Stimulated activated CD8-positive, alpha-beta memory T cell treated with anti-CD3 and anti-CD28 coated beads, Interleukin-15, amount 100 ng/mL, for 4 hours (primary cell): ENCODE measurements at places on chromosomes 7 and 10.

DNA sequence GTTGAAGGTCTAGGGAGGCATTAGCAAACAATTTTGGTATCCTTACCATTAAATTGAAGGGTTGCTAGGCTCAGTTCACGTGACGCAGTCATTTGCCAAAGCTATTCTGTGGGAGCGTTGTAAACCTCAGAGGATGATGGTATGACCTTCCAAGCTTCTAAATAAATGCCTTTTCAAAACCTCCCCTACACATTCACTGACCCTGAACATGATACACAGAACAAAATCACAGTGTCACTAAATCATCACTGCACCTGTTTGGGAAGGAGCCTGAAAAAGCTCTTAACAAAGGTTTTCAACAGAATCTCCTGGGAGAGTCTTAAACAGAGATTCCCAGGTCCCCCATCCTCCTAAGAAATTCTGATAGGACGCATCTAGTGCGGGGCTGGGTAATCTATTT lies 13.2 kb upstream of the CCDC172 start:
- no peak for DNase-seq

DNA sequence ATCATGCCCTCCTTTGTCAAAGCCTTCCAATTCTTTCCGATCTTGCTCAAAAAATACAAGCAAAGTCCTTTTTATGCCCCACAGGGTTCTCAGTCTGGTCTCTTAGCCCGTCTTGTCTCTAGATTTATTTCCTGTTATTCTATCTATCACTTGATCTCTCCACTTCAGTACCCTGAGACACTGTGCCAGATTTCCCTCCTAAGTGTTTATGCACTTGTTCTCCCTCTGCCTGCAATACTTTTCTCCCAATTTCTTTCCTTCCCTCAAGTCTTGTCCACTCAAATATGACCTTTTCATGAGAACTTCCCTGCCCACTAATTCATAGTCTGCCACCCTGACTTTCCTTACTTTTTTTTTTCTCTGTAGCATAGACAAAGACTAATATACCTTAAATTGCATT lies 141.4 kb downstream of the MBL2 start:
- no peak for DNase-seq

DNA sequence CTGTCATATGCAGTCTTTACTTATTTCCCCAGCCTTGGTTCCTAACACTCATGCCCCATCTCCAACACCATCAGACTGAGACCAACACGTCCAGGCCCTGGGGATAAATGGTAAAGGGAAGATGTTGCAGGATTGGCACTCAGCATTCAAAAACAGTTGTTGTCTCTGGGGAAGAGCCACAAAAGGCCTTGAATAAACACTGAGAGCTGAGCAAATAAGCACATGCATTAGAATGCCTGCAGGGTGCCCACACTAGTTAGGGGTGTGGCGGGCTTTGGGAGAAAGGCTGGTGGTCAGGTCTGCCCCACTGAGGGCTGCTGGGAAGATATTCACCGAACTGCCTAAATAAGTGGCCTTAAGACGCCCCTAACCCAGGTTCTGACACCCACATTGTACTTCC lies 391.0 kb downstream of the GFRA1 start:
- DNase-seq: no peak

GRCh38 chr10:70902661-70903261 lies 14.4 kb upstream of the PCBD1 start:
- DNase-seq: no peak

DNA sequence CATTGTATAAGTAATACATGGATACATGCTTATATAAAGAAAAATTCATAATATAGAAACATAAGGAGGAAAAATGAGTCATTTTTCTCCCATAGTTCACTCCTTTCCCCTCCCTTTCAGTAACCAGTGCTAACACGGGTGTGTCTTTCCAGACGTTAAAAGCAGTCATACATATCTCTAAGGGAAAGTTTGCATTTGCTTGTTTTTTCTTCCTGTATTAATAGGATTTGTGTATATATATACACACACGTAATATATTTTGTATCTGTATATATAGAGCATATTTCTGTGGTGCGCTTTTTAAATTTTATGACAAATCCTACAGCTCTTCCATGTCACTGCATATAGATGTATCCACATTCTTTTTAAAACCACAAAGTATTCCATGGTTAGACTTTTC lies 78.8 kb downstream of the RALA start:
- no peak for DNase-seq

- no peak for DNase-seq
Measured at GRCh38 chr7:24817339-24817738, 60.1 kb upstream of the GSDME start.

GRCh38 chr10:50226610-50227009 lies 24.7 kb downstream of the ASAH2 start:
- DNase-seq: no peak

DNA sequence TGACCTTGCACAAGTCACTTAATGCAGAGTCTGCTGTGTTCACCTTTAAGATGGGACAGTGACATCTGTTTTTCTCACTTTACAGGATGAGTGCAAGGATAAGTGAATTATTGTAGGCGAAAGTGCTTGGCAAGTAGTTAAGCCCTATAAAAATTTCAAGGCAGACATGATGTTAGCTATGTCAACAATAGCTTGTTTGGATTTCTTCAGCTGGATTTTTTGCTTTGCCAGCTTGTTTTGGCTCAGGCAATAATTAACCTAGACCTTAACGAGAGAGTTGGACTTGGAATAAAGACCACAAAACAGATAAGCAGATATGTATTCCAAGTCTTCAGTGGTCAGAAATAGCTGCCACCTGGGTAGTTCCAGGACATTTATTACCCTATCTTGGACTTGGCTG lies 255.2 kb downstream of the ARL4A start:
- no peak for DNase-seq

DNA sequence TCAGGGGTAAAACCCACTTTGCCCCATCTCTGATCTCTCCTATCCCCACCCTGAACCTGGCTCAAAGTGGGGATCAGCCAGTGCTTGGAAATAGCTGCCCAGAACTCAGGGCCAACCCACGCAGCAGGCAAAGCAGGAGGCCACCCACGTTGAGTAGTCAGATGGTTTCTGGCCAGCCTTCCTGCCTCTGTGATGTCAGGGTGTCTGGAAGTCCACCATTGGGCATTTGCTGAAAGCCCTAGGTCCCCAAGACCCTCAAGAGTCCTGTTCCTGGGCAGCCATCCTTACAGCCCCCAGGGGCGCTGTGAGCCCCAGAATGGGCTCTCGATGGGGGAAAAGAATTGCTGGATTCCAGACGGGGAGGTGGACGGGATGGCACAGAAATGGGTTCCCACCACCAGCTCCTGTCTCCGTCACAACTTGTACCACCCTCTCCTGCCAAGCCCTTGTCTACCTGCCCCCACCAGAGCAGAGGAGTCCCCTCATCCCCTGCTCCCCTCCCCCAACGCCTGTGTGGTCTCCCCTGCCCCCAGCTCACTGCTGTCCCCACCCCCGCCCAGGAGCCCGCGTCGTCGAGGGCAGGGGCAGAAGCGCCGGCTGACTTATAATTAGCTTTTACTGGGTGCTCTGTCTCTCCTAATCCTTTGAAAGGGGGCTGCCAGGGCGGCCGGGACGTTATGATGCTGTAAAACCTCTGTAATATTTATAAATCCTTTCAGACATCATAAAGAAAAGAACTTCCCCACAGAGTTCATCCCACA lies 3.9 kb downstream of the MYL10 start:
- DNase-seq: no peak

DNA sequence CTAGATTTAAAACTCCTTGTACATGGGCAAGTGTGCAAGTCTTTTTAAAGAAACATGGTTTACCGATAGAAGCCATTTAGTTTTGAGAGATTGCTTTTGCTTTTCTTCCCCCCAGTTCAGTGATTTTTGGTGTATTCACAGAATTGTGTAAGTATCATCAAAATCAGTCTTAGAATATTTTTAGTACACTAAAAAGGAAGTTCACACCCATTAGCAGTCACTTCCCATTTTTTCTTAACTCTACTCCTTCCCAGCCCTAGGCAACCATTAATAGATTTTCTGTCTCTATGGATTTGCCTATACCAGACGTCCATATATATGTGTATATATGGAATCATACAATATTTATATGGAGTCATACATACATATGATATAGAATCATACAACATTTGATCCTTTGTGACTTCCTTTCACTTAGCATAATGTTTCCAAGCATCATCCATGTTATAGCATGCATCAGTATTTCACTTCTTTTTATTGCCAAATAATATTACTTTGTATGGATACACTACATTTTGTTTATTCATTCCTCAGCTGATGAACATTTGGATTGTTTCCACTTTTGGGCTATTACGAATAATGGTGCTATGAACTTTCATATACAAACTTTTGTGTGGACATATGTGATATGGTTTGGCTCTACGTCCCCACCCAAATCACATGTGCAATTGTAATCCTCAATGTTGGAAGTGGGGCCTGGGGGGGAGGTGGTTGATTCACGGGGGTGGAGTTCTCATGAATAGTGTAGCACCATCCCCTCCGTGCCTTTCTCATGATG lies 16.5 kb upstream of the ARL4A start:
- no peak for DNase-seq

GRCh38 chr10:11020548-11020942 lies 2.9 kb downstream of the CELF2 start:
- no peak for DNase-seq

- DNase-seq: no peak
Measured at GRCh38 chr10:32068569-32068968, 12.3 kb upstream of the KIF5B start.

GRCh38 chr7:25897261-25897782 lies 254.7 kb upstream of the NFE2L3 start:
- no peak for DNase-seq

DNA sequence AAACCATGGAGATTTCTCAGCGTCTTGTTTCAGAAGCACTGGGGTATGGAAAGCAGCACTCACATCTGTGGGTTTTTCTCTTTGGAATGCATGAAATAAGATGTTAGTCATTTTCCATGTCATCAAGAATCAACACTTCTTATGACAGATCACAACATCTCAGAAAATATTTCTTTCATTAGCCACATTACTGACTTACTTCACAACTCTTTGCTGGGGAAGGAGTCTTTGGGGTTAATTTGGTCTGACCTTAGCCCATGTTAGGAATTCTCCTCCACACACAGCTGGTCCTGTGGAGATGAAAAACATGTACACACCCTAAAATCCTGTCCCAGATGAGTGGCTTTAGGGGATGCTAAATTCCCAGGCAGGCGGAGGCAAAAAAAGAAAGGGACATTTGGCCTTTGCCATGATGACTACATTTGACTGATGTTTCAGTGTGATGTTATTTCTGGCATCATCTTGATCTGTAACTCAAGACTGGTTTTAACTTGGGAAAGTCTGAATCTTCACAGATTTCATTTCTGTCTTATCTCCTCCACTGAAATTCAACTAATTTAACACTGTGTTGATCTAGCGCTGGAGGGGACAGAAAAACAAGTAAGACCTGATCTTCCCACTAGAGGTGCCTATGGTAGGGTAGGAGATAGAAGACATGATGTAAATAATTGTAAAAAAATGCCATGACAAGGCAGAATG lies 363.2 kb downstream of the PRPF18 start:
- no peak for DNase-seq

- no peak for DNase-seq
Measured at GRCh38 chr10:131177431-131178327, 133.8 kb downstream of the TCERG1L start.

DNA sequence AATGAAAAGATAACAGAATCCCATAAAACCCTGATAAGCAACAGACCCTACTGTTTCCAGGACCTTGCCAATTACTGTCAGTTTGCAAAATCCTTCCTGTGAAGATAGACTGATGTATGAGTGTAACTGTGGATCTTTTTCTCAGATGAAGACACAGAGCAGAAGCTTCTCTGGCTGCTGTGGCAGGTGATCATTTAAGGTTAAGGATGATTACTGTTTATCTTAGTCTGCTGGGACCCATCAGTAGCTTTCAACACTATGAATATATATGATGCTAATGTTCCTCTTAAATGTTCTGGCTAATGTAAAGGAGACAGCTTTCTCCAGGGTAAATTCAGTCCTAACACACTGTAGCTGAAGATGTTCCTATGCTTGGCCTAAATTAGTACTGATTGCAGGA lies 56.0 kb upstream of the CTTNBP2 start:
- no peak for DNase-seq

DNA sequence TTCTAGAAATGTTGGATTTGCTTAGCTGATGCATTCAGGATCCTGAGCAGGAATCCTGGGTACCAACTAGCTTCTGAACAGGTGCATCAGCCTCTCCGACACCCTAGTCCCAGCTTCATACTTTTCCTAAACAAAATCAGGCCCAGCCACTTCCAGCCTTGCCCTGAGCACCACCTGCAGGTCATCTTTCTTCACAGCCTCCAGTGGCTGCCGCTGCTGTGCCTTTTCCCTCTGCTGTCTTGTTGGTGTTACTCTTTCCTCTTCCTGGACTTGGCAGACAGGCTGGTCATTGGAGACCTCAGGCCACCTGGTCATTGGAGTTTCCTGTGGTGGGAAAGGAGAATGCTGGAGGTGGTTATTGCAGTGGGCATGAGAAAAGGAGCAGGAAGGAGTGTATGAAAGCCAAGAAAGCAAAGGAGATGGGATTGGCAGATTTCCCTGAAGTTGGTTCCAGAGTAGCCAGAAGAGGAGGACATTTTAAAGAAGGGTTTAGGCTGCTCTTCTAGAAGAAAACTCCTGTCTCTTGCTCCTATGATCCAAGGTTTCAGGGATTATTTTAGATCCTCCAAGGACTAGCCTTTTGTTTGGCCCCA lies 48.2 kb upstream of the NFKB2 start:
- DNase-seq: no peak

DNA sequence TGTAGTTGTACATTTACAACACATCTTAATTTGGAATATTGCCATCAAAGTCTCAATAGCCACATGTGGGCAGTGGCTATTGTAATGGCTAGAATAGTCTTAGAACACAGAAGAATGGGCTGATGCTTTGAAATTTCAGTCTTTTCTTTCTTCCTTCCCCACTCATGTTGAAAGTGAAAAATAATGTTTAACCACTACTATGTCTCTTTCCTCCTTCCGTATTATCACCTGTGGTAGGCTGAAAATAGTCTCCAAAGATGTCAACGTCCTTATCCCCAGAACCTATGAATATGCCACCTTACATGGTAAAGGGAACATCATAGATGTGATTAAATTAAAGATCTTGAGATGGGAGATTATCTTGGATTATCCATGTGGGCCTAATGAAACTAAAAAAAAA lies 154.0 kb downstream of the SUGCT start:
- no peak for DNase-seq

- no peak for DNase-seq
Measured at GRCh38 chr10:59273445-59273844, 88.9 kb downstream of the FAM13C start.

GRCh38 chr10:71627230-71627939 lies 92.2 kb downstream of the C10orf105 start:
- no peak for DNase-seq
